ENCODE measurements at places on chromosomes 4 and X. TPM values are rescaled to one million over a fixed set of nuclear protein-coding genes. Genes with fewer than 3 reads are reported as not detected.

Gene CLTRN
- total RNA-seq, result 1.3 TPM

Gene IQSEC2
- total RNA-seq, result 17.3 TPM

Gene APELA
- 0.18 TPM for total RNA-seq

Gene TEX13D
- total RNA-seq, result not detected

Gene MAGEA3
- total RNA-seq, result not detected

All from left lung (tissue), 14 donors.